ENCODE measurements at places on chromosomes 16 and 17. TPM values are rescaled to one million over a fixed set of nuclear protein-coding genes. Genes with fewer than 3 reads are reported as not detected.

ANKRD40CL gene
- total RNA-seq: not detected

GRCh38 chr17:83009414-83010205, 69.8 kb upstream of the METRNL start:
- peak; percentile 57 for DNase-seq

- no peak for DNase-seq
These were observed 534 bp downstream of the ARL2BP start for GRCh38 chr16:57245472-57246113.

DNA sequence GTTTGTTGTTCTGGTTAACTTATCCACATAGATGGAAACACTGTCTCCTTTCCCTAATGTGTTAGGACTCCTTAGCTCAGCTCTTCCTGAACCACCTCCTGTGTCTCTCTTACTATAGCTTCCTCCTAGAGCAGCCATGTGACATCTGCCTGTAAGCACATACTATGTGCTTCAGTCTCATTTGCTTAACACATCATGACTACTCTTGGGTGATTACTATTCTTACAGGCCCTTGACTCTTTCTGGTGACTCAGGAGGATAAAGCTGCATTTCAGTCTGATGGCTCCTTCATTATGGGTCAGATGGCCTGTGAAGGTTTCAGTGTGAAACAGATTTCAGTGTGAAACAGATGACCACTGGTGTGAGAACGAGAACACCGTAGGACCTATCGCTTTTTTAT, 320 bp upstream of the KRTAP4-2 start:
- DNase-seq: no peak

DNA sequence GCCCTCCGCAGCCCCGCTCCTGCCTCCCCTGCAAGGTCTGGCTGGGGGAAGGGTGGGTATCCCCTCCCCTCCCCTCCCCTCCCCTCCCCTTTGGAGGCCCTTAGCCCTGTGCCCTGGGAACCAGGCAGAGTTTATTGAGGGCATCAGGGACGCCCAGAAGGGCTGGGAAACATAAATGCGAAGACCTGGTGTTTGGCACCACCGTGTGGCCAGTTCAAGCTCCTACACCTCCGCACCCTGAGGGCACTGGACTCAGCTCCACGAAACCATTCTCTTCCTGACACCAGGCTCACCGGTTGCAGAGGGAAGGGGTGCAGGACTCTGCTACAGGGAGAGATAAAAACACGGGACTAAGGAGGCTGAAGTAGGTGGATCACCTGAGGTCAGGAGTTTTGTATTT, 1.0 kb upstream of the AIPL1 start:
- no peak for DNase-seq

EPX gene
- total RNA-seq: not detected

All from esophagus muscularis mucosa (tissue), 4 donors.